Thoracic aorta endothelial cell (primary cell): ENCODE measurements at places on chromosomes 13 and 19. TPM values are rescaled to one million over a fixed set of nuclear protein-coding genes. Genes with fewer than 3 reads are reported as not detected.

Gene CDX2
- not detected in 2 replicates for total RNA-seq

Gene ZNF805
- total RNA-seq: 14.2 and 20.2 TPM in 2 replicates

Gene FBXL3
- 70.3 and 70.9 TPM in 2 replicates for total RNA-seq

Gene WDR87
- not detected in 2 replicates for total RNA-seq

Gene TPP2
- total RNA-seq: 95.3 and 95.5 TPM in 2 replicates

Gene SELENOV
- total RNA-seq: not detected in 2 replicates

Gene GNG8
- total RNA-seq: not detected in 2 replicates

Gene SPATA13
- 11.8 and 18.4 TPM in 2 replicates for total RNA-seq

Gene POU2F2
- 0.40 and 1.1 TPM in 2 replicates for total RNA-seq

Gene FPR1
- not detected in 2 replicates for total RNA-seq

Gene PTH2
- not detected in 2 replicates for total RNA-seq

Gene CRX
- total RNA-seq: not detected in 2 replicates

Gene SCGB2B2
- total RNA-seq: under 0.01 and 0.07 TPM in 2 replicates

Gene CYP2B6
- not detected in 2 replicates for total RNA-seq

Gene KLF1
- total RNA-seq: not detected in 2 replicates

Gene GFY
- not detected in 2 replicates for total RNA-seq

Gene WASF3
- 23.0 and 24.3 TPM in 2 replicates for total RNA-seq

Gene OR4F17
- not detected in 2 replicates for total RNA-seq

Gene PLIN3
- total RNA-seq: 78.6 and 98.9 TPM in 2 replicates

Gene PDE4C
- 0.13 and 0.57 TPM in 2 replicates for total RNA-seq

Gene ZNF296
- total RNA-seq: 0.40 and 0.65 TPM in 2 replicates

Gene KLK14
- total RNA-seq: not detected in 2 replicates

Gene SIGLEC5
- total RNA-seq: not detected in 2 replicates
